ENCODE measurements at places on chromosomes 1 and 21.

DNA sequence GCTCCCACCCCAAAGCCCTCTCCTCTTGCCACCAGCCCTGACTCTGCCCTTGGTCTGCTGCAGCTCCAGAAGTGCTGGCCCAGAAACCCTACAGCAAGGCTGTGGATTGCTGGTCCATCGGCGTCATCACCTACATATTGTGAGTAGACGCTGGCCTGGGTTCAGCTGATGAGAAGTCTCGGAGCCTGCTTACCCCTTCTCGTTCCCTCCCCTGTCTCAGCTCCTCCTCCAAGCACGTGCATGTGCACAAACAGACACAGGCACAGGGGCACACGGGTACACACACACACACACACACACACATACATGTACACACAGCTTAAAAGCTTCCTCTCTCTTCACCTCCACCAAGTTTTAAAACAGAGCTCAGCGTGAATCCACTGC is 24.3 kb downstream of the CAMK1G start:
- no peak overlapping the region for H3K4me3 ChIP-seq
- no peak overlapping the region for H3K27ac ChIP-seq
- H3K36me3 ChIP-seq = no peaks in the 10 kb centered on the region
- DNase-seq = no peak
- H3K4me1 ChIP-seq = peaks cover 4% of the 10 kb centered on the region

GRCh38 chr1:107787299-107787698 is 177.7 kb downstream of the VAV3 start:
- H3K4me1 ChIP-seq = peaks cover 19% of the 10 kb centered on the region
- H3K27ac ChIP-seq = no peak overlapping the region
- no peak overlapping the region for H3K4me3 ChIP-seq

- H3K4me3 ChIP-seq = no peak overlapping the region
- no peaks in the 10 kb centered on the region for H3K36me3 ChIP-seq
- no peaks in the 10 kb centered on the region for H3K4me1 ChIP-seq
Measured at GRCh38 chr1:55682198-55682597, 467.0 kb upstream of the USP24 start.

DNA sequence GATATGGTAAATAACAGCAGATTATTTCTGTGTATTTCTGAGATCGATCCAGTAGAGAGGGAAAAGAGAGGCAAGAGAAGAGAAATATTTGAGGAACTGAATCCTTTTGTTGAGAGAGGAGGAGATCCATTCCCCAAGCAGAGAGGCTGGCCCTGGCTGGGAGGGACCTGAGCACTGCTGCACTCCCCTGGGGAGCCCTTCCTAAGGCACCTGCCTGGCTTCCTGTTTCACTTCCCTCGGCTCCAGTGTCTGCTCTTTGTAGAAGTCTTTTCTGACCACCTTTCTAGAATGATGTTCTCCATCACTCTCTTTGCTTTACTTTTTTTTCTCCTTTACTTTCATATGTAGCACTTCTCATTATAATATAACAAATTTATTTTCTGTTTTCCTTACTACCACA is 42.3 kb upstream of the SLC6A9 start:
- no peak overlapping the region for H3K4me3 ChIP-seq
- no peaks in the 10 kb centered on the region for H3K4me1 ChIP-seq
- no peaks in the 10 kb centered on the region for H3K36me3 ChIP-seq

- no peaks in the 10 kb centered on the region for H3K36me3 ChIP-seq
- no peak for DNase-seq
- no peaks in the 10 kb centered on the region for H3K4me1 ChIP-seq
- no peaks in the 10 kb centered on the region for H3K27me3 ChIP-seq
- no peak overlapping the region for H3K27ac ChIP-seq
Measured at GRCh38 chr1:78527706-78528105, 36.9 kb downstream of the PTGFR start.

- H3K4me1 ChIP-seq = peaks cover 99% of the 10 kb centered on the region
- no peak overlapping the region for H3K27ac ChIP-seq
- H3K4me3 ChIP-seq = no peak overlapping the region
- no peaks in the 10 kb centered on the region for H3K27me3 ChIP-seq
- DNase-seq = no peak
- no peaks in the 10 kb centered on the region for H3K36me3 ChIP-seq
Measured at GRCh38 chr1:54331091-54331772, 75.0 kb downstream of the SSBP3 start.

DNA sequence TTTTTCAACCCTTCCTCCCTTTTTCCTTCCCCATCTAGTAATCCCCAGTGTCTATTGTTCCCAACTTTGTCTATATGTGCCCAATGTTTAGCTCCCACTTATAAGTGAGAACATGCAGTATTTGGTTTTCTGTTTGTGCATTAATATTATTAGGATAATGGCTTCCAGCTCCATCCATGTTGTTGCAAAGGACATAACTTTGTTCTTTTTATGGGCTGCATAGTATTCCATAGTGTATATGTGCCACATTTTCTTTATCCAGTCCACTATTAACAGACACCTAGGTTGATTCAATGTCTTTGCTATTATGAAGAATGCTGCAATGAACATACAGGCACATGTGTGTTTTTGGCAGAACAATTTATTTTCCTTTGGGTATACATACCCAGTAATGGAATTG is 121.0 kb upstream of the C1orf105 start:
- no peak for DNase-seq
- no peaks in the 10 kb centered on the region for H3K27me3 ChIP-seq
- no peaks in the 10 kb centered on the region for H3K4me1 ChIP-seq
- H3K36me3 ChIP-seq = no peaks in the 10 kb centered on the region

DNA sequence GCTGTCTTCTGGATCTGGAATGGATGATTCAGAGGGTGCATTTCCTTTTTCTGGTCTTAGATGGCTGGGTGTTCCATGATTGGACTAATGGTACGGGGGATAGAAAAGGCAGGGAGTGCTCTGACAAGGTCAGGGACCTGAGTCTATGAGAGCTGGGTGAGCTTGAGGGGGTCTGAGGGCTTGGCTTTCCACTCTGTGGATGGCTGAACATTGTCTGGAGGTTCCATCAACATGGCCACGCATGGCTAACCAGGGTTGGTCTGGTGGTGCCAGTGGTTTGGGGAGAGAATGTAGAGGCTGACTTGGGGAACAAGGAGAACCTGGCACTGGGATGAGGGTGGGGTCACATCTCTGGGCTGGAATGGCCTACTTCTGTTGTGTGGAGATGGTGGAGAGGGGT is 41.5 kb upstream of the TSPAN2 start:
- no peaks in the 10 kb centered on the region for H3K27me3 ChIP-seq
- H3K4me1 ChIP-seq = no peaks in the 10 kb centered on the region
- no peaks in the 10 kb centered on the region for H3K36me3 ChIP-seq
- H3K4me3 ChIP-seq = no peak overlapping the region
- H3K27ac ChIP-seq = no peak overlapping the region

GRCh38 chr1:202199040-202199889 is 5.7 kb downstream of the LGR6 start:
- H3K4me3 ChIP-seq = no peak overlapping the region
- DNase-seq = no peak
- no peak overlapping the region for H3K27ac ChIP-seq
- no peaks in the 10 kb centered on the region for H3K36me3 ChIP-seq
- H3K4me1 ChIP-seq = peaks cover 25% of the 10 kb centered on the region

GRCh38 chr1:69272684-69273083 is 295.0 kb upstream of the LRRC7 start:
- no peaks in the 10 kb centered on the region for H3K27me3 ChIP-seq
- no peak overlapping the region for H3K4me3 ChIP-seq
- no peak overlapping the region for H3K27ac ChIP-seq
- no peaks in the 10 kb centered on the region for H3K36me3 ChIP-seq

GRCh38 chr1:192580351-192580962 is 4.9 kb downstream of the RGS1 start:
- H3K4me1 ChIP-seq = no peaks in the 10 kb centered on the region
- no peaks in the 10 kb centered on the region for H3K27me3 ChIP-seq
- DNase-seq = no peak
- H3K36me3 ChIP-seq = no peaks in the 10 kb centered on the region

Measured in suprapubic skin (tissue), 4 donors.